ENCODE measurements at places on chromosomes 7 and 10. TPM values are rescaled to one million over a fixed set of nuclear protein-coding genes. Genes with fewer than 3 reads are reported as not detected.
A peak's percentile ranks its signal among the peaks of the same experiment; 100 is the strongest.

The ARMC3 gene
- polyA plus RNA-seq, result not detected

The SMKR1 gene
- polyA plus RNA-seq, result not detected

DNA sequence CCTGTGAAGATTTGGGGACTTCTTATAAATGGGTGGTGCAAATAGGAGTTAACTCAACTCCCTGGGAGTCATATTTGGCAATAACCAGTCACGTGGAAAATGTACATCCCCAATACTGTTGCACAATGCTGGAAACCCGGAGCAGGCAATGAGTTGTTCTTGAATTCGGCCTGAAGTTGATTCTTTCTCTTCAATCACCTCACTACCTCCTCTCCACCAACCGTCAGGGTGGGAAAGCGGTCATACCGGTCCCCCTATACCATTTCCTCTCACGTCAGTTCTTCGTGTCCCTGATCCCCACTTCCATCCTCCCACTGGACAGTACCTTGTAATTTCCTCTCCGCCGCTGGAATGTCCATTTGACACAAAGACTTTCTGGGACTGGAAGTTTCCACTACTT lies 2.8 kb downstream of the GIMAP5 start:
- DNase-seq, result peak; percentile 67

The BEND7 gene
- not detected for polyA plus RNA-seq

- DNase-seq, result no peak
Measured at GRCh38 chr7:96304573-96304972, 17.3 kb downstream of the SLC25A13 start.

The OR2A1 gene
- not detected for polyA plus RNA-seq

The ERVW-1 gene
- polyA plus RNA-seq, result not detected

DNA sequence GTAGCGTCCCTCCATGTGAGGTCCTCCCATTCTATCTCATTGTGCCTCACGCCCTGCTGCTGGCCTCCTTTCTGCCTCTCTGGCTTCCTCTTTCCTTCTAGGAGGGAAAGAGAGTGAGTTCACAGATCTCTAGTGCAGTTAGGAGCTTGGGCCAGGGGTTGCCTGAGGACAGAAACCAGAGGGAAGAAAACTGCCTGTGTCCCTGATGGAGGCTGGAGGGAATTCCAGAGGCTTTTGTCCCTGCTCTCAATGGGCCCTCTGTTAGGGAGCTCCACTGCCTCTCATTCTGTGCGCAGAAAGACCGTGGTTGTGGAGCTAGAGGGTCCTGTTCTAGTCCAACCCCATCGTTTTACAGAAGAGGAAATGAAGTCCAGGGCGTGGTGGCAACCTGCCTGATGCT lies 4.6 kb downstream of the MARVELD1 start:
- DNase-seq, result peak; percentile 41

GRCh38 chr10:69426376-69426727 lies 9.6 kb upstream of the TACR2 start:
- no peak for DNase-seq

The ACSM6 gene
- polyA plus RNA-seq, result not detected
